HepG2 (cell line): ENCODE measurements at places on chromosomes 7 and 10. TPM values are rescaled to one million over a fixed set of nuclear protein-coding genes. Genes with fewer than 3 reads are reported as not detected.

GRCh38 chr7:111101856-111102646 lies 11.1 kb downstream of the LRRN3 start:
- no peak for DNase-seq

DNA sequence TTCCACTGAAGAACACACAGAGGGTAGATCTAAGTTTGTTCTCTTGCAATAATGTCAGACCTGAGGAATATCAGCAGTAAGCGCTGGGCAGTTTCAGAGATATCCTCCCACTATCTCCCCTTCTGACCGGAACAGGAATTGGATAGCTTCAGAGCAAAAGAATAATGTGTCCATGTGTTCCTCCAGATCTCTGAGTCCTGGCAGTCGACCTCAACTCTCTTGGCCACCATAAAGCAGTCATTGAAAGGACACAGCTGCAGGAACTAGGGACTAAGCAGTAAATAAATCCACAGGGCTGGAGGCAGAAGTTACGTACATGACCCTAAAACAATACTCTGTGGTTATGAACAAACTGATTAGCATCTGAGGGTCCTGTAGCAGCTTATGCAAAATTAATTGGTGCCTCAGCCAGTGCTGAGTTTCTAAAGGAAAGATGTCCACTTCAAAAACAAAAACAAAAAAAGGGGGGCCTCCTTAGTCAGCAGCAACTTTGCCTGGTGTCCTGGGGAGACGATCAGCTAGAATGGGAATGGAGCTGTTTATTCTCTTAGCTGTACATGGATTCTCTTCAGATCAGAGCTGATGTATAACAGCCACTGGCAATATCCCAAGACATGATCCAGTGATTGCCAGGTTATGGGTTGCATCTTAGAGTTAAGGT lies 6.4 kb upstream of the PRTFDC1 start:
- no peak for DNase-seq

DNA sequence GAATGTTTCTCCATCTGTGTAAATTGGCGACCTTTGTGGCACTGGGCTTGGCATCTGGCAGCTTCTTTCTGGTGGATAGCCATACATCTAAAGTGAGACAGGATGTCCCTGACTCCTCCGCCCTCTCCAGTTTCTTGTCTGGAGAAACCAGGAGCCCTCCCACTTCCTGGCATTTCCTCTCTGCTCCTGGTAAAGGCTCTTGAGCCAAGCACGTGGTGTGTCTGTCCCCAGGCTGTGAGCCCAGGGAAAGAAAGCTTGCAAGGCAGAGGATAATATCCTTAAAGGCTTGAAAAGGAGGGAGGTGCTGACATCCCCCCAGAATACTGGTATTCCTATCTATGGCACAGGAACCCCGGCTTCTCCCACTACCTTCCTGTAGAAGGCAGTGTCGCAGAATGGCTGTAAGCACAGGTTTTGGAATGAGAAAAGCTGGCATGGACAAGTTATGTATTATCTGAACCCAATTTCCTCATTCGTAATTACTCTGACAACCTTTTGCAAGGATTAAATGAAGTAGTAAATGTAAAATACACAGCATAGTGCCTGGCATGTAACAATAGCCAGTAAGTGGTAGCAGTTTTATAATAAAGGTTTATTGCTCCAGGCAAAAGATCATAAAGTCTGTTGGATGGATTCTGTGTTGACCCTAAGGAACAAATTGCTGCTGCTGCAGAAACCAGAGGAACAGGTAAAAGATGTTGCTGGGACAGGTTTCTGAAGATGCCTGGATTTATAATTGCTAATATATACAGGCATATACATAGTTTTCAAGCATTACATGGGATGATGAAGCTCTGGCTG lies 11.8 kb upstream of the ACSL5 start:
- no peak for DNase-seq

GRCh38 chr10:17171141-17171641 lies 30.3 kb downstream of the TRDMT1 start:
- DNase-seq: no peak

DNA sequence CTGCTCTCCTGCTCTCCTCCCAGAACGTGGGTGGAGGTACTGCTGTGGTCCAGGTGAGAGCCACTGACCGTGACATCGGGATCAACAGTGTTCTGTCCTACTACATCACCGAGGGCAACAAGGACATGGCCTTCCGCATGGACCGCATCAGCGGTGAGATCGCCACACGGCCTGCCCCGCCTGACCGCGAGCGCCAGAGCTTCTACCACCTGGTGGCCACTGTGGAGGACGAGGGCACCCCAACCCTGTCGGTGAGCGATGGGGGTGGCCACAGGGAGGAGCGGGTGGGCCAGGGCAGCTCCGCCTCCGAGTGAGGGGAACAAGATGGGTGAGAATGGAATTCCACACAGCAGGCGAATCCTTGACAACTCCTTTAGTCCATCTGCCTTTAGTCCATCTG lies 22.1 kb upstream of the C10orf105 start:
- DNase-seq: no peak

DNA sequence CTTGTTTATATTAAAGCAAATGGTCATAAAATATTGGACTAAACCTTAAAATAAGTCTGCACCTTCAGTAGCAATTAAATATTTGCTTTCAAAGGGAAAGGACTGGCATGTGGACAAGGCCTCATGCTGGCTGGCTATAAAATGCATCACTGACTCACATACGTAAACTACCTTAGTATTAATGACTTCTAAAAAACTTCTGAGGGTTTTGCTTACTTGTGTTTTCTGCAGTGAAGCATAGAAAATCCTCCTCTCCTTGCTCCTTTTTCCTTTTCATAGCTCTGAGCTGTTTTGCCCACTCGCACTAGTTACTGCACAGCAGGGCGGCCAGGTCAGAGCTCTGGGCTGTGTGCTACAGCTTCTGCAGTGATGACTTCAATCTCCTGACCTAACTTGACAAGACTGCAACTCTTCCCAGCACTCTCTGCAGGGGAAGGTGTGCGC lies 82.3 kb downstream of the CUL2 start:
- DNase-seq: no peak

DNA sequence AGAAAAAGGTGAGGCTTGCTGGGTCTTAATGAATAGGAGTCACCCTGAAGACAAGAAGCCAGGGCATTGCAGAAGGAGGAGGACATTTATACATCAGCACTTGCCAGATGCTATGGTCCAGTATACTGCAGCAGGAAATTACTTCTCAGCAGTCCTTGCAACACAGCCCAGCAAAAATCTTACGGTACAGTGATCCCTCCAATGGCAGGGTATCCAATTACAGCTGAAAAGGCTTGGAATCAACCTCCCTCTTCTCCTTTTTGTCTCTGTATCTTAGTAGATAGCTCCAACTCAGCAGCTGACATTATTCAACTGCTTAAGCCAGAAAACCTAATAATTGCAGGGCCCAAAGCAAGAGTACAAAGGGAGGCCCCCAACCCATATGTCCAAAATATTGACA lies 128.3 kb upstream of the COBL start:
- DNase-seq: no peak

GRCh38 chr7:112069879-112070321 lies 136.3 kb downstream of the DOCK4 start:
- no peak for DNase-seq

- DNase-seq: no peak
Observed at GRCh38 chr7:102895602-102896001, 17.2 kb upstream of the LRRC17 start.

GRCh38 chr7:46784732-46785131 lies 797.2 kb downstream of the TNS3 start:
- no peak for DNase-seq

DNA sequence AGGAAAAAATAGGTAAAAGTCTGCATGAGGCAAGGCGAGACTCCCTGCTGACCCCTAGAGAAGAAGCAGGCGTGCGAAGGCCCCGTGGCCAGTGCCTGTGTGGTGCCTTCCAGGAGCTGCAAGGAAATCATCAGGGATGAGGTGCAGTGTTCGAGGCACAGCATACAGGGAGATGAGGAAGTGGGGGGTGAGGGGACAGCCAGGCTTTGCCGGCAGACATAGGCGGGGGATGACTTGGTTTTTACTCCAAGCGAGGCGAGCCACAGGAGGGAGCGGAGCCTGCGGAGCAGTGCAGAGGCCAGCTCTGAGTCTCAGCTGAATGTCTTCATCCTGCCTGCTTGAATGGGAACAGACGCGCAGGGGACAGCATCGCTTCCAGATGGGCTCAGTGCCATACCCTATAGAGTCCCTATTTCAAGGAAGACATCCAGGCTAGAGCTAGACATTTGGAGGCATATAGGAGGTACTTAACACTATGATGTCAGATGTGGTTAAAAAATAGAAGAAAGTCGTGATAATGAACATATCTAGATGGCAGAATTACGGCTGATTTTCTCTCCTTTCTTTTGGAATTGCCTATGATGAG lies 49.5 kb downstream of the TCERG1L start:
- no peak for DNase-seq

DNA sequence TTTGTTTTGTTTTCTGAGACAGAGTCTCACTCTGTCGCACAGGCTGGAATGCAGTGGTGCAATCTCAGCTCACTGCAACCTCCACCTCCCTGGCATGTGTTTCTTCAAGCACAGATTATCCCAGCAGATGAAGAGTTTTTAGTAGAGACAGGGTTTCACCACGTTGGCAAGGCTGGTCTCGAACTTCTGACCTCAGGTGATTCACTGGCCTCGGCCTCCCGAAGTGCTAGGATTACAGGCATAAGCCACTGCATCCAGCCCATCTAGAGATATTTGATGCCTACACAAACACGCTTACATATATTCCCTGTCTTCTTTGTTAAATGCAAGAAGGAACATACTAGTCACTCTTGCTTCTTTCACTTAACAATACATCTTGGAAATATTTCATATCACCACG lies 5.9 kb upstream of the PTF1A start:
- DNase-seq: no peak

GRCh38 chr7:134420424-134421125 lies 38.3 kb downstream of the AKR1B1 start:
- DNase-seq: peak; percentile 61

- no peak for DNase-seq
Observed at GRCh38 chr7:100629117-100629716, 12.1 kb downstream of the TFR2 start.

GRCh38 chr10:124003481-124003870 lies 89.9 kb downstream of the CHST15 start:
- no peak for DNase-seq

- peak; percentile 88 for DNase-seq
Observed at GRCh38 chr7:103074519-103075336, at the start of the genes ARMC10 and FBXL13. Gene ARMC10 (plus strand): TSS chr7:103075140. CDS start chr7:103075273, 133 bp downstream. Gene FBXL13 (minus strand): TSS chr7:103074796.

DNA sequence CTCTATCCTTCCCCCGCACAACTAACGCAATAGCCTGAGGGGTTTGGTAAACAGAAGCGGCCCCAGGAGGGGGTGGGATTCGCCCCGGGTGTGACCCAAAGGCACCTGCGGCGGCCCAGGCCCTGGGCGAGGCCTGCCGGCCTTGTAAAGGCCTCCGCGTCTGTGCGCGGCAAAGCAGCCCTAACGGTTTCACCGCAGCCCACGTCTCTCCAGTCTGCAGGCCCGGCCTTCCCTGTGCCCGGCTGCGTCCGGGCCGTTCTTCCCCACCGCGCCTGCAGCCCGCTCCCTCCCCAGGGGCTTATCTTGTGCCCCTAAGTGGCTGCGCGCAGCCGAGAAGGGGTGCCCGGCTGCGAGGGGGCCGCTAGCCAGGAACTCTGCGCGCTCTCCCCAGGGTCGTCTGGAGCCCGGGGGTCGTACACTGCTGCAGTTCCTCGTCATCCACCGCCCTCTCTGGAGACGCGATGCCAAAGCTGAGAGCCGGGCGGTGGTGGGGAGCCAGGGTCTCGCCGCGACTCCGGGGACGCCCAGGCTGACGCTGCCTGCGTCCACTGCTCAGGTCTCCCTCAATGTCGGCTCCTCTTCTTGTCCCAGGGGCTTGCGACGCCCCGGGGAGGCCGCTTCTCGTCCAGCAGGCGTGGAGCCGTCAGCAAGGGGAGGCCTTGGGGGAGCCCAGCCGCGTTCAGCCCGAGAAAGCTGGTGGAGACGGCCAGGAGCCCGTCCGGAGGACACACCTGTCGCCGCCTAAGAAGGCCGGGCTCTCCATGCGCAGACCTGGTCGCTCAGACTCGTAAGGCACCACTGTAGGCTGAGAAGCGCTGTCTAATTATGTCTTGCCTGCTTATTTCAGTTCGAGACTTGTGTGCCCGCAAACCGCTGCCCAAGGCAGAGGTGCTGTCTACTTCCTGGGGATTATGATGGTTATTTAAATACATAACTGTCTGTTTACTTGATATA lies 132.3 kb downstream of the SPAG6 start:
- DNase-seq: no peak

- no peak for DNase-seq
Observed at GRCh38 chr7:137846549-137846826, 286 bp downstream of the DGKI start.

DNA sequence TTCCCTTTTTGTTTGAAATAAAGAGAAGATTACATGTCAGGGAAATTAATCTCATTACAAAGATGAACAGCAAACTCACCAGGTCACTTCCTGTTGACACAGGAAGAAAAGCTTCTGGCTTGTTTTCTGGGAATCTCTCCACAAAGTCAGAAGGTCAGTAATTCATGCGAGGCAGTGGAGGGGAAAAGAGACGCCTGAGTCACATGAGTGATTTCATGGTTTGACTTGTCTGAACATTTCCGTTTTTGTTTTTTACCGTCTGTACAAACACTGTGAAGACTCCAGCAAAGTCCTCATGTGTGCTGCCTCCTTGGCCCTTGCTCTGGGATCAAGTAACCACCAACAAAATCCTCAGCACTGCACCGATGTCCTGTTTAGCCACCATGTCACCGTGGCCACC lies 2.5 kb upstream of the HABP2 start:
- DNase-seq: no peak

DNA sequence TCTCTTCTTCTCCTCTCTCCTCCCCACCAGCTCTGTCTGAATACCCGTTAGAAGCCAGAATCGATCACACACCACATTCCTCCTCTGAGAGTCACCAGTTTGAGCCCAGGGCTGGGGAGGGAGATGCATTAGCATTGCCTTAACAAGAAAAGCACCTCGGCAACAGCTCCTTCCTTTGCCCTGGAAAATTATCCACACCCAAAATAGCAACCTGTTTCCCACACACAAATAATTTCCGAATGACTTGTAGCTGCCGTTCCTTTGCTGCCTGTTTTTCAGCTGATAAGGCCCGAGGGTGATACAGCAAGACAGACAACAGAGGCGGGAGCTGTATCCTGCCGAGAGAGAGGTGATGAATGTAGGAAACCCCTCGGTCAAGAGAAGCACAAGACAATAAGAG lies 91.3 kb downstream of the CPXM2 start:
- DNase-seq: no peak

Gene HTR5A
- not detected in 2 replicates for total RNA-seq

Gene TFR2
- total RNA-seq: 12.5 and 36.9 TPM in 2 replicates

Gene KCNMA1
- 0.02 TPM in 1 of 2 replicates, not detected in the other for total RNA-seq

Gene ACSM6
- not detected in 2 replicates for total RNA-seq

Gene KIAA1549
- 1.8 TPM in 2 replicates for total RNA-seq

Gene ZNF804B
- total RNA-seq: not detected in 2 replicates

Gene STEAP4
- not detected in 2 replicates for total RNA-seq

Gene MARVELD1
- total RNA-seq: not detected in 2 replicates

Gene CLDN15
- 2.2 and 7.1 TPM in 2 replicates for total RNA-seq

Gene CYP3A4
- total RNA-seq: 0.11 and 0.35 TPM in 2 replicates

Gene PPP1R3C
- total RNA-seq: 14.8 and 18.7 TPM in 2 replicates

Gene LIPJ
- not detected in 2 replicates for total RNA-seq

Gene SPDYE1
- total RNA-seq: not detected in 2 replicates

Gene GNGT1
- not detected in 2 replicates for total RNA-seq

Gene ELFN1
- total RNA-seq: 0.13 and 0.18 TPM in 2 replicates

Gene ITGA8
- not detected in 2 replicates for total RNA-seq

Gene AS3MT
- 17.4 and 27.3 TPM in 2 replicates for total RNA-seq

Gene LEP
- total RNA-seq: not detected in 2 replicates

Gene BPGM
- 7.5 and 10.7 TPM in 2 replicates for total RNA-seq
